ENCODE measurements at places on chromosomes 6 and 20.

- DNase-seq = no peak
Measured at GRCh38 chr6:123295672-123296071, 299.6 kb downstream of the CLVS2 start.

GRCh38 chr20:56924292-56925081 is 295.4 kb downstream of the TFAP2C start:
- peak; percentile 63 for DNase-seq

- no peak for DNase-seq
Measured at GRCh38 chr6:10391799-10392198, 23.1 kb downstream of the TFAP2A start.

DNA sequence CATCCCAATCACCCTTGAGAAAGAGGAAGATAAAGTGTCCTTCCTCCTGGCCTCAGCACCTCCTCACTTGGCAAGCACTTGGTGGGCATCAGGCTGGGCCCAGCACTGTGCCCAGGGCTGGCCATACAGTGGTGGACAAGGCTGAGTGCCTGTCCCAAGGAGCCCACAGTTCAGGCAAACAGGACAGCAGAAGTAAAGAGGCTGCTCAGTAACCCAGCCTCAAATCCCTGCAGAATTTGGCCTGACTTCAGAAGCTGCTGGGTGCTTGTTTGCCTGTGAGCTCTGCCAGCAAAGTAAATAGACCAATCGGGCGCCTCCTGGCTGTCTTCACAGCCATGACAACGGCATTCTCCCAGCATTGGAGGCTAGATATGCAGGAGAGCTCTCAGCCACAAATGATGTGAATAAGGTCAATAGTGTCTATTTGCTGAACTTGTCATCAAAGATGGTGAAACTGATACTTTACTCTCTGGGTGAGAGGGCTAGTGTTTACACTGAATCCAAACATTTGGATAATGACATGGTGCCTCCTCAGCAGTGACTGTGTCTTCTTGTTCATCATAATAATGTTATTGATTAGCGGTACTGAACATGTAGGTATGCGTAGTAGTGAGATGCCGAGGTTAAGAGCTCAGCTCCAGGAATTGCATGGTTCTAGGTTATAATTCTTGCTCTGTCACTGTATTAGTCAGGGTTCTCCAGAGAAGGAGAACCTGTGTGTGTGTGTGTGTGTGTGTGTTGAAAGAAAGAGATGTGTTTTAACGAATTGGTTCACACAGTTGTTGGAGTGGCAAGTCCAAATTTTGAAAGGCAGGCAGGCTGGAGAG is 36.9 kb upstream of the FANCE start:
- DNase-seq = peak; percentile 95

- DNase-seq = no peak
Measured at GRCh38 chr6:137999815-138000214, 107.4 kb downstream of the PERP start.

DNA sequence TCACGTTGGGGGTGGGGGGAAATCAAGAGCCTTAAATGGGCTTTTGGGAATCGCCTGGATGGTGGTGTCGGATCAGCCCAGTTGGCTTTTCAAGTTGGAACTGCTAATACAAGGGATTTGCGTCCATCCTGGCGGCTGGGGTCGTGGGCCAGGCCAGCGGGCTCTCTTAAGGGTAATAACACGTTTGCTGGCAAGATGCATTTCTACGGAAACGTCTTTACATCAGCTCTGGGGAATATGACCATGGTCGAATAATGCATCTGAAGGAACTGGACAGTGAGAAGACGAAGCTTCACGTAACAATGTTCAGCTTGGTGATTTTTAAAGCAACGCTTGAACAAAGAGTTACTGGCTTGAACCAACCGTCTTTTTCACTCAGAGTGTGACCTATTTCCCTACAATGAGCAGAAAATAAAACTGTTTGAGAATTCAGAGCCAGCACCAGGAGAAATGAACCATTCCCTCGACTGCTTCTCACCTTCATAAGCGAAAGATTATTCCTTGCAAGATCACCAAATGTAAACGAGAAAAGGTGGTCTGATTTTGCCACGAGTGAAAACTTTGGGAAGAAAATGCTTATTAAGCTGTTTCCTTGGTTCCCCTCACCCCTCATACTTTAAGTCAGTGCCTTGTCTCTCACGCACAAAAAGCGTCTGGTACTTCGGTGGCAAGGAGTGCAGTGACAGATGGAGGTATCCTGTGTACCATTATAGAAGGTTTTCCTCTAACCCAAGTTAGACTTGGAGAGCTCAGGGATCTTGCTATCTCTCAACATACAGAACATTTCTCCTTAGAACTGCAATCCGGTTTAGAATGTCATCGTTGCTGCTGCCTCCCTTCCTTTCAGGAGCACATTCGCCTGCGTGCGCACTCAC is 1.4 kb upstream of the MARCKS start:
- peak; percentile 90 for DNase-seq

DNA sequence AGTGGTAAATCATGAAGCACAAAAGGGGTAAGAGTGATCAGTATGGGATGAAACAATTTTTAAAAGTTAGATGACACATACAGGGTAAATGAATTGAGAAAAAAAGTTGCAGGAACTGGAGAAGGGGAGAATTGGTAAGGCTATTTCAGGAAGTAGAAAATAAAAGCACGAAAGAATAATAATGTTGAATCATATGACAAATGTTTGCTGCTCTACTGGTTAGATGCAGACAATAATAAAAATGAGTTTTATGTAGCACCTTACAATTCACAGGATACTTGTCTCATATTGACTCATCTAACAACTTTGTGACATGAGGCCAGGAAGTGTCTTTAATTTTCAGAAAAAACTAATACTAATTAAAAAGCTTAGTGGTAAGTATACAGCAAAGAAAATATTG is 566.5 kb upstream of the MARCKS start:
- DNase-seq = no peak

- peak; percentile 89 for DNase-seq
Measured at GRCh38 chr6:77466055-77466450, 2.8 kb upstream of the HTR1B start.

DNA sequence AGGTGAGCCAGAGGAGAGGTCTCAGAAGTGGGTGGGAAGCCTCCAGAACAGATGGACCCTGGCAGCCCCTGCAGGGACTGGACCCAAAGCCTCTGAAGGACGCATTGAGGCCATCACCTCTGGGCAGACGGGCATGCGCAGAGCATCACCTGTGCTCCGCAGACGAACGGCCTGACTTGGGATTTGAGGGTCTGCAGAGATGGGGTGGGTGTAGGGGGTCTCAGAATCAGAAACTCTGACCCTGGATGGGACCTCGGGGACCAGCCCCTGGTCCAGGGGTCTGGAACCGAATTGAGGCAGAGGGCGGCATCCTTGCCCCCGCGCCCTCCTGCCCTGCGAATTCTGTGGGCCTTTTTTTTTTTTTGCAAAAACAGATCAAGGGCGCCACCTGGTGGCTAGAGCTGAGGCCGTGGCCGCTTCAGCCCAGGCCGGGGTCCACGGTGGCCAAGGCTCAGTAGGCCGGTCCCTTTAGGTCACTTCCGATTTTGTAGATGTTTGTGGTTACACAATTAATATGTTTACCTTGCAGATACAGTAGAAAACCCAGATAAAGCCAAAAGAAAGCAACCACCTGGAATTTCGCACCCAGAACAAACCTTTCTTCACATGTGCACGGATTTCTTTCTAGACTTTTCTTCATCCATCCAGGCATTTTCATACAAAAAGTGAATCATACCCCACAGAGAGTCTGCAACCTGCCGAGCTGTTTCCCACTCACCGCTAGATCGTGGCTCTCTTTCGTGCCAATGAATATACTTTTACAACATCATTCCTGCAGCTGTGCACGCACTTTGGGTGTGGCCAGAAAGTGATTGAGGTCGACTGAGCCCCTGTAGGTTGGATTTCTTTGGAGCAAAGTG is 25.9 kb downstream of the ZBP1 start:
- peak; percentile 55 for DNase-seq

GRCh38 chr6:110125361-110125760 is 54.1 kb downstream of the WASF1 start:
- DNase-seq = no peak

DNA sequence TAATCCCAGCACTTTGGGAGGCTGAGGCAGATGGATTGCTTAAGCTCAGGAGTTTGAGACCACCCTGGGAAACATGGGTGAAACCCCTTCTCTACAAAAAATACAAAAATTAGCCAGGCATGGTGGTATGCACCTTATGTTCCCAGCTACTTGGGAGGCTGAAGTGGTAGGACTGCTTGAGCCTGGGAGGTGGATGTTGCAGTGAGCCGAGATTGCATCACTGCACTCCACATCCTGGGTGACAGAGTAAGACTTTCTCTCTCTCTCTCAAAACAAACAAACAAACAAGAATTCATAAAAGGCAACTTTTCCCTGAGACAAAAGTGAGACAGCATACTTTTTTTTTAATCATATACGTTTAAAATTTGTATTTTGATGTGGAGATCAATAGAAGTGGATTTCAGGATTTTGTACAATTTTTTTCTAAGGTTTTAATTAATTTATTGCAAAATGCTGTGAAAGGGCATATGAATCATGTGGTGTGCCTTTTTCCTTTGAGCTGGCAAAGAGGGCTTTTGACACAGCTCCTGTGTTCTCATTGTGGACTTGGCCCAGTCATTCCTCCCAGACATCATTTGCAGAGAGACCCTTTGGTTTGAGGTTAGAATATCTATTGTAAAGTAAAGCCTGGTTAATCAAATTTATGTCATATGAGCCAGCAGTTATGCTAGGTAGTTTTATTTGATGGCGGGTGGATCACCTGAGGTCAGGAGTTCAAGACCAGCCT is 77.1 kb downstream of the TULP4 start:
- no peak for DNase-seq

All from brain (organoid and tissue), 16 donors.